Suprapubic skin (tissue), 4 donors: ENCODE measurements at places on chromosomes 5 and 9. TPM values are rescaled to one million over a fixed set of nuclear protein-coding genes. Genes with fewer than 3 reads are reported as not detected.
A peak's percentile ranks its signal among the peaks of the same experiment; 100 is the strongest.

- H3K27me3 ChIP-seq, result no peaks in the 10 kb centered on the region
- no peaks in the 10 kb centered on the region for H3K4me1 ChIP-seq
- no peak overlapping the region for H3K4me3 ChIP-seq
- DNase-seq, result no peak
These were observed 59.9 kb upstream of the ALDH1B1 start for GRCh38 chr9:38332625-38333024.

GRCh38 chr5:135116160-135116561, 82.1 kb upstream of the PITX1 start:
- H3K4me1 ChIP-seq, result peaks cover 3% of the 10 kb centered on the region
- no peaks in the 10 kb centered on the region for H3K36me3 ChIP-seq
- H3K27me3 ChIP-seq, result no peaks in the 10 kb centered on the region

DNA sequence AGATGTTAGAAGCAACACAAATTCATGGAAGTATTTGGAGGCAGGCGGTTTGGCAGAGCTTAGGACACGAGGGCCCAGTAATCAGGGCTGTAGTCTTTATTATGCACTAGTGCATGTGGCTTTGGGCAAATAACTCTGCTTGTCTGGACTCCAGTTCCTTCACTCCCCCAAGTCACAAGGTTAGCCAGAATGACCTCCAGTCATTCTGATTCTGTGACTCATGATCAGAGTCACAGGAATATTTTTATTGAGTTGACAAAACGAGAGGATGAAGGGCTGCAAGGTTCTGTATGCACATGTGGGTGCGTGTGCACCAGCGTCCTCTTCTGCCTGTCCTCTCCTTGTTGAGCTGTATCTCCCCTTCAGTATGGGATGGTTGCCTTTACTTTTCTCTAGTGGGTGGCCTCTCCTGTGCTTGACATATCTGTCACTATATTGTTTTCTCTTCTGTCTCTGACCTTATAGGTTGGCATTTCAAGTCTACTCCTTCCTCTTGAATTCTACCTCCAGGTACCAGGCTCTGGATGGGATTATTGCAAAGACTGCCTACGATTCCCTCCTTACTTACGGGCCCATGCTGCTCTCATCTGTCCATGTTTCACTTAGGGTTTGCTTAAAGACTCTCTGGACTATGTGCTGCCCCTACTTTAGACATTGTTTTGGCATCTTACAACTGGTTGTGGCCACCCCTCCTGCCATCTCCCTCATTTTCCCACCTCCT, 94.6 kb downstream of the KDM4C start:
- H3K27me3 ChIP-seq, result no peaks in the 10 kb centered on the region
- no peaks in the 10 kb centered on the region for H3K4me1 ChIP-seq
- H3K27ac ChIP-seq, result no peak overlapping the region
- no peak overlapping the region for H3K4me3 ChIP-seq

GRCh38 chr5:118447350-118447749, 541.0 kb downstream of the DTWD2 start:
- H3K36me3 ChIP-seq, result no peaks in the 10 kb centered on the region
- H3K4me1 ChIP-seq, result no peaks in the 10 kb centered on the region
- no peak for DNase-seq
- no peak overlapping the region for H3K4me3 ChIP-seq

GRCh38 chr5:133953568-133954145, 14.8 kb downstream of the C5orf15 start:
- H3K4me3 ChIP-seq, result no peak overlapping the region
- peaks cover 6% of the 10 kb centered on the region for H3K4me1 ChIP-seq
- no peaks in the 10 kb centered on the region for H3K27me3 ChIP-seq
- no peak for DNase-seq
- H3K36me3 ChIP-seq, result peaks cover 31% of the 10 kb centered on the region

GRCh38 chr5:61525512-61526206, 193.6 kb downstream of the ZSWIM6 start:
- DNase-seq, result no peak
- no peak overlapping the region for H3K27ac ChIP-seq
- no peak overlapping the region for H3K4me3 ChIP-seq
- peaks cover 4% of the 10 kb centered on the region for H3K36me3 ChIP-seq
- H3K27me3 ChIP-seq, result no peaks in the 10 kb centered on the region
- no peaks in the 10 kb centered on the region for H3K4me1 ChIP-seq

- H3K36me3 ChIP-seq, result peaks cover 22% of the 10 kb centered on the region
- peak overlapping the region; percentile 100 for H3K27ac ChIP-seq
- peak overlapping the region; percentile 86 for H3K4me3 ChIP-seq
- DNase-seq, result no peak
- H3K4me1 ChIP-seq, result peaks cover 58% of the 10 kb centered on the region
These were observed 1.8 kb downstream of the ZFAND5 start for GRCh38 chr9:72363236-72363635.

DNA sequence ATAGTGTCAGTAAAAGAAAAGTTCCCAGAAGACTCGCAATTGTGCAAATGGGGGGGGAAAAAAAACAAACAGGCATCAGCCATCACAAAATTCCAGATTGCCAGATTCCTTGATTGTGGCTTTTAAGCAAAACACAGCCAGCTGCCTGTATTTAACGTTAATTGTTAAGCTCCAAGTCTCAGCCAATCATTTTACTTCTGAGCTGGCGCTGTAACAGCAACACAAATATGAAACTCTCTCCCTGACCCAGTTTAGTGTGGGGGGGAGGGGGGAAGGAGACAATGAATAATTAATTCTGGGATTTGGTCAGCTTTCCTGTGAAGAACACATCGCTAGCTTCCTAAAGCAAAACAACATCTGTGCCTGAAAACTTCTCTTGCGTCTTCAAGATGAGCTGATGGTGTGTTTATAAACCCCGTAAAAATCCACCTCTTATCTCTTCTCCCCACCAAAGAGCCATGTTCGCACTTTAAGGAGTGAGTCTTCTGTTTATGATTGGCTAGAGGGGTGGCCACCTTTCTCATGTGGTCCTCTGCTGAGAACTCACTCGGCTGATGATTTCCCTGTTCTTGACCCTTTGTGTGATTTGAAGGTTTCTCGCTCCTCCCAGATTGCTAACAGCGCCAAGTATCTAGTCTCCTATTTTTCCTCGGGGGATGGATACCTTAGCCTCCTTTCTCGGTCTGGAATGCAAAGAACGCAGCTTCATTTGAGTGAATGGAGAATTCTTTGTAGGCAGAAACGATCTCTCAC, 160.2 kb upstream of the DAPK1 start:
- H3K27me3 ChIP-seq, result peaks cover 2% of the 10 kb centered on the region
- peaks cover 18% of the 10 kb centered on the region for H3K4me1 ChIP-seq
- H3K36me3 ChIP-seq, result no peaks in the 10 kb centered on the region
- no peak for DNase-seq
- peak overlapping the region; percentile 32 for H3K4me3 ChIP-seq
- no peak overlapping the region for H3K27ac ChIP-seq

GRCh38 chr5:158623971-158624370, 475.7 kb downstream of the EBF1 start:
- DNase-seq, result no peak
- no peak overlapping the region for H3K27ac ChIP-seq
- no peaks in the 10 kb centered on the region for H3K4me1 ChIP-seq
- H3K36me3 ChIP-seq, result no peaks in the 10 kb centered on the region
- H3K4me3 ChIP-seq, result no peak overlapping the region

DNA sequence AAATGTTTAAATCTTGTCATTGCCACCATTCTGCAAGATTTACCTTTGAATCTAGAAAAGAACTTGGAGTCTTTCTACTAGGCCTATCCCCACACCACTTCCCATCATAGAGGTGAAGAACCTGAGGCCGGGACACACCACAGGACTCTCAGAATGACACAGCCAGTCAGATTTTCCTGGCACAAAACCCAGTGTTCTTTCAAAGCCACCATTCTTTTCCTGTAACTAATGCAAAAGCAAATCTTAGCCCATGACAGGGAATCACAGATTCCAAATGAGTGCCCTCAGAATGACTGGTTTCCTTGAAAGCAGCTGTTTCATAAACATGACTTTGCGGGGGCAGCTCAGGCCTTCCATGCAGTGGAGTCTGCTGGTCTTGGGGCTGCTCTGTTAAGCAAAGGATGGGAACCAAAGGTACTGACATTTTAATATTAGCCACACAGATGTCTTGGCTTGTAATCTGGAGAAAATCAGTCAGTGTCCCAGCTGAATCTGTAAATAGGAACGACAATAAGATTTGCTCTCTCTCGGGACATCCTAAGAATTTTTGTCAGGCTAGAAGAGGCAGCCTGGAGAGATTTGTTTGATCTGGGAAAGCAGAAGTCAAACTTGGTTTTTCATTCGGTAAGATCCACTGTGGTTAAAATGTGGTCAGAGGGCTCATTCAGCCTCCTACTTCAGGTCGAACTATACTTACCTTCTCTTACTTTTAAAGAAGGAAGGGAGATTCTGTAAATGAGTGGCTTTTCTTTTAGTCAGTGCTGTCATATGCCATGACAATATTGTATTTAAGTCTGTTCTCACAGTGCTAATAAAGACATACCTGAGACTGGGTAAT, 115.1 kb downstream of the PALM2AKAP2 start:
- DNase-seq, result no peak
- H3K4me1 ChIP-seq, result no peaks in the 10 kb centered on the region
- H3K36me3 ChIP-seq, result no peaks in the 10 kb centered on the region

DNA sequence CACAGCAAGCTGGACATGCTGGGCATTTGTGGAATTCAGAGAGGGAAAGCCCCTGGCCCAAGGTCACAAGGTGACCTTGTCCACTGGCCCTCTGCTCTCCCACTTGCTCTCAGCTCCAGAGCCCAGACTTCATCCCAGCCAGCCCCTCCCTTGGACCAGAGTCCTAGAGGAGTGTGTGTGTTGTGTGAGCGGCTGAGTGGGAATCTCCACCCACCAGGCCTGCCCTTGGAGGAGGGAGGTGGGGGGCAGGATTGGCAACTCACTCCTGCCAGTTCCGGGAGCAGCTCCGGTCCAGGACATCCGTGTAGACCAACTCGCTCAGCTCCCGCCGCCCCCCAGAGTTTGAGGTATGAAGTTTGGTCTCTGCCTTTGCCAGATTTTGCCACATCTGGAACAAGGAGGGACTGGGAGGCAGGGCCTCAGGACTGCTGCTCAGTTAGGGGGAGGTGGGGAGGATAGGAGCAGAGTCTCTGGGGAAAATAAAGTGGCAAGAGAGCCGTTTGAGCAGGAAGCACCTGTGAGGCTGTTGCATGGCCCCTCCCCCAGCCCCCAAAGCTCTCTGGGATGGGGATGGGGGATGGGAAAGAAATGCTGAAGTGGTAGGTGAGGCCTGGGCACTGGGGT, 1.4 kb downstream of the MZB1 start:
- no peak overlapping the region for H3K4me3 ChIP-seq
- peaks cover 56% of the 10 kb centered on the region for H3K4me1 ChIP-seq
- H3K36me3 ChIP-seq, result no peaks in the 10 kb centered on the region
- H3K27ac ChIP-seq, result no peak overlapping the region
- no peak for DNase-seq

DNA sequence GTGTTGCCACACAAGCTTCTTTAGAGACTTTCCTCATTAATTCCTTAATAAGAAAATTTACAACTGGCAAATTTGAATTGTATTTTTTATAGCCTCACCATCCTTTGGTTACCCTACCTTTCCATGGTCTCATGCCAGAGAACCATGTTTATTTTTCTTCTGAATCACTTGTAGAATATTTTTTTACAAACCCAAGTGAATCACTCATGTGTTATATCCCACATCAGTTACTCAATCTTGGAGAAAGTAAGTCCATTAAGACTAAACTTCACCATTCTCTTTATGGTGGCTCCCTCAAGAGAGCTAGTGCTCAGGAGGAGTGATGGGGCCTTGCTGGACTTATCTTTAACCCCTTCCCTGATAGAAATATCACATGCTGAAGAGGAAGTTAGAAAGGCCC, 128.9 kb downstream of the SUSD1 start:
- H3K4me1 ChIP-seq, result peaks cover 22% of the 10 kb centered on the region
- H3K27me3 ChIP-seq, result no peaks in the 10 kb centered on the region
- no peaks in the 10 kb centered on the region for H3K36me3 ChIP-seq
- H3K27ac ChIP-seq, result no peak overlapping the region
- no peak for DNase-seq

GRCh38 chr5:36214436-36214835, 27.3 kb downstream of the NADK2 start:
- H3K27me3 ChIP-seq, result no peaks in the 10 kb centered on the region
- H3K36me3 ChIP-seq, result peaks cover 36% of the 10 kb centered on the region
- H3K4me3 ChIP-seq, result no peak overlapping the region
- DNase-seq, result no peak

GRCh38 chr5:139705191-139705590, 57.0 kb downstream of the CXXC5 start:
- H3K36me3 ChIP-seq, result no peaks in the 10 kb centered on the region
- peaks cover 22% of the 10 kb centered on the region for H3K4me1 ChIP-seq
- H3K4me3 ChIP-seq, result no peak overlapping the region

The ZFYVE16 gene
- 12.4 TPM for total RNA-seq

The IL13 gene
- total RNA-seq, result not detected

The TMEM232 gene
- 0.76 TPM for total RNA-seq

The CER1 gene
- total RNA-seq, result not detected
